Stimulated activated CD4-positive, alpha-beta T cell treated with anti-CD3 and anti-CD28 coated beads, Interleukin-1b, Interleukin-23, amount 100 ng/mL, for 1 hour (primary cell): ENCODE measurements at places on chromosomes 1 and 21.
A peak's percentile ranks its signal among the peaks of the same experiment; 100 is the strongest.

GRCh38 chr1:180939073-180939710, 26.5 kb downstream of the KIAA1614 start:
- DNase-seq: no peak

DNA sequence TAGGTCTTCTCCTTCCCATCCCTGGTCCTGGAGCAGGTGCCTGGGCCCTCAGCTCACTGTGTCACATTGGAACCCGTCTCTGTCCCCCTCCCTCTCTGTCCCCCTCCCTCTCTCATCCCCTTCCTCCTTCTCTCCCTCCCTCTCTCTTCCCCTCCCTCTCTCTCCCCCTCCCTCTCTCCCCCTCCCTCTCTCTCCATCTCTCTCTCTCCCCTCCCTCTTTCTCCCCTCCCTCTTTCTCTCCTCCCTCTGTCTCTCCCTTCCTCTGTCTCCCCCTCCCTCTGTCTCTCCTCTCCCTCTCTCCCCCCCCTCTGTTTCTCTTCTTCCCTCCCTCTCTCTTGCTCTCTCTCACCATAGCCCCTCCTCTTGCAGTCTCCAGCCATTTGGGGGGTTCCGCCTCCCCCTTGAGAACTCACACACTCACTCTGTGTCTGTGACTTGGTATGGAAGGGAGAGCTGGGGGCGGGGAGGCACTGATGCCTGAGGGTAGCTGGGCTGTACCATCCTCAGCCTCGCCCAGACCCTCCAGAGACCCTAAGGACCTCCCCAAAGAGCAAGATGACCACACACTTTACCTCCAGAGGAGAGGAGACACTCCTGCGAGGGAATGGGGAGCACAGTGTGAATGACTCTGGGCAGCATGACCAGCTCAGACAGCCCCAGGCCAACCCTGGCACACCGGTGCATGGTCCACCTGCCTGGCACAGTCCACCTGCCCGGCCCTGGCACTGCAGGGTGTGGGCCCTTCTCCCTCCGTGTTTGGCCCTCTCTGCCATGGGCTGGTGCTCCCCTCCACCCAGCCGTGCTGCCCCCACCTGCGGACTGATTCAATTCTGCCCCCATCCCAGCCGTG, 102.8 kb upstream of the ARHGEF16 start:
- DNase-seq: no peak

DNA sequence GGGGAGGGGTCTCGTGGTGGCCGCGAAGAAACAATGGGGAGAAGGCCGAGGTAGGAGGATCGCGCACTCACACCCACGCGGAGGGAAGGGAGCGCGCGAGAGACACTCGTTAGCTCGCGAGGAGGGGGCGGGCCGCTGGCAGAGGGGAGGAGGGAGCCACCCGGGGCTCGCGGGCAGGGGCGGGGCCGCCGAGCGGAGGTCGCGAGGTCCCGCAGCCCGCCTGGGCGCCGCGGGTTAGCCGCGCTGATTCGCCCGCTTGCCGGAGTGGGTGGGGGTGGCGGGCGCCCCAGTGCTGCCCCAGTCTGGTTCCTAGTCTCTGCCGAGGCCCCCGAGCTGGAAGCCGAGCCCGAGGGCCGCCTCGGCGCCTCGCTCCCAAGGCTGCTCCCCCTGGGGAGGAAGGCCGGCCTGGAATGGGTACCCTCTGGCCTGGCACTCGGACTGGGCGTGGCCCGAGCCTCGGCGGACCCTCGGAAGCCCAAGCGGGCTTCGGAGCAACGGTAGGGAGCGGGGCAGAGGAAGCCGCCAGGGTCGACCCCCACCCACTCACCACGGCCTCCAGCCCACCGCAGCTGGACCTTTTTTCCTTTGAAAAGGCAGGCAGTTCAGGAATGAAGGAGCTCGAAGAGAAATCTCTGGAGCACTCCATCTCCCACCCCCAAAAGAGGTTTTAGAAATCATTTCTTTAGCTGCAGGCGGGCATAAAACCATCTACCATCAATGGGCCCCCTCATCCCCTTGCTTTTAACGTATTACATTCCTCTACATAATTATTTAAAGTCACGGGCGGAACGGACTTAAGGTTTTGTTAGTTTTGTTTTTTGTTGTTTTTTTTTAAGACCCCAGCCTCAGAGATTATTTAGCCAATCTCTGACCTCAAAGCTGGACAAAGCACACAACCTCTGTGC, 722 bp upstream of the TUT4 start:
- peak; percentile 74 for DNase-seq

- DNase-seq: no peak
These were observed 7.5 kb downstream of the SLX9 start for GRCh38 chr21:44947111-44947929.

DNA sequence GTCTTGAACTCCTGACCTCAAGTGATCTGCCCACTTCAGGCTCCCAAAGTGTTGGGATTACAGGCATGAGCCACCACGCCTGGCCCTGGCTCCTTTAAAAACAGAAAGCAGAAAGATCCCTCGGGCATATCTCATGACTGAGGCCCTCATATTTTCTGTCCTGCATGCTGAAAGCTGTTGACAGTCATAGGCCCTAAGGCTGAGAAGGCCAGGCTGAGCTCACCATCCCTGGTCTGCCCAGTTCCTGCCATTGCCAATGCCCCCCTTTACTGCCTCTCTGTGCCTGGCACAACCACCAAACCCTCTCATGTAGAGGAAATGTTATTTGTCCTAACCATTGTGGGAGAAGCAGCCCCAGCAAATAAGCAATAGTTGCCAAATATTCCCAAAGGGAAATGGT, 12.7 kb downstream of the CD34 start:
- DNase-seq: no peak

DNA sequence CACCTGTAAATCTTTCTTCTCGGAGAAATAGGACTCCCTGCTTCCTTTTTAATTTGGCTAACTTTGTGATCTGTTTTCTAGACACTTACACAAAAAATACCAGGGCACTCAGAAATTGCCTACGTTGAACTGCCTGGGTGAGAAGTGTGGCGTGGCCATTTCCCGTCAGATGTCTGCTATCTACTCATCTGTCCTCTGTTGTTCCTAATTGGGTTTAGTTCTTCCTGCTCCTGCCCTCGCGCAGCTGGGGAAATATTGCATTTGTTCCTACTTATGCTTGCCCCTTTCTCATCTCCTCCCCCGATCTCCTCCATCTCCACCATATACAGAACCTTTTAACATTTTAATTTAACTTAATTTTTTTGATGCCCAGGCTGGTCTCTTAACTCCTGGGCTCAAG, 55.1 kb downstream of the CD58 start:
- no peak for DNase-seq

GRCh38 chr1:55172272-55172671, 42.9 kb downstream of the USP24 start:
- no peak for DNase-seq

GRCh38 chr1:9128166-9128519, 759 bp downstream of the GPR157 start:
- no peak for DNase-seq

- DNase-seq: no peak
These were observed 27.8 kb downstream of the SDC3 start for GRCh38 chr1:30880678-30881318.

DNA sequence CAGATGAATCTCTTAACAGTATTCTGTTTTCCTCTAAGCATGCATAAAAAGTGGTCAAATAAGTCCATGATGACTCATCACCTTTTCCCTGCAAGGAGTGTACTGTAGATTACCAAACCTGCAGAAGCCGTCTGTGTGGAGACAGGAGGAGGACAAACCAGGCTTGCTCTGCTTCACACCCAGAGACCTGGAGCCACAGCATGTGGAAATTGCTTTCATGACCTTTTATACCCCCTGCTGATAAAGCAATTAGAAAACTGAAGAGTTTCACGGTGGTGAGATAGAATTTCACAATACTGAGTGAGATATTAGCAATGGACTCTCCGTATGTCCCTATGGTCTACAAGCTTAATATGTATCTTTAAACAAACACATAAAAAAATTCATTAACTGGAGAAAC, 9.4 kb downstream of the CORT start:
- no peak for DNase-seq

- no peak for DNase-seq
These were observed 36.8 kb downstream of the EVI5 start for GRCh38 chr1:92748138-92748537.

DNA sequence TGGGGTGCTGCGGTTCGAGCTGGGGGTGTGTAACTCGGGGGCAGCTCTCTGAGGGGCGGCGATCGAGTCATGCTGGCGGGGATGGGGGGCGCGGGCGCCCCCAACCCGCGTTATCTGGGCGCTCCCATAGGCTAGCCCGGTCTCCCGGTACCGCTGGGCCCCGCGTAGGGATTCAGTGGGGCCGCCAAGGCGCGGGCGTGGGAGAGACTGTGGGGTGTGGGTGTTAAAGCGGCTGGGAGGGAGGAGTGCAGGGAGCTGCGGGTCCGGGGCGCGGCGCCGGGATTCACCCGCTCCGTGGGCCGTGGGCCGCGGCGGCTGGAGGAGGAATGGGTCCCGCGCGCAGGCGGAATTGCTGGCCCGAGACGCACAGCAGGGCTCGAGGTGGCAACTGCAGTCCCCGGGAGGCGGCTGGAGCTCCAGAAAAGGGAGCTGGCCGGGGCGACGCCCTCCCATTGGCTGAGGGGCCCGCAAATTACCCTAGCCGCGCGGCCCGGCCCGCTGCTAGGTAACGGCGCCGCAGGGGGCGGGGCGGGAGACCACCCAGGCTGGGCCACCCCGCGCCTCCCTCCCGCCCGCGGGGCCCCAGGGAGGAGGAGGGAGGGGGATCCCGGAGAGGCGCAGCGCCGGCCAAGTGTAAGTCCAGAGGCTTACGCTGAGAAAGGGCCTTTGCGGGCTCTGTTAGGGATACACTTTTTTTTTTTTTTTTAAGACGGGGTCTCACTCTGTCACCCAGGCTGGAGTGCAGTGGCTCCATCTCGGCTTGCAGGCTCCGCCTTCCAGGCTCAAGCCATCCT, at the start of gene PTCH2:
Gene PTCH2 (minus strand): TSS at position 392 of the 794 bp plus-strand sequence. CDS start 321 bp downstream, at position 71.
- DNase-seq: no peak

DNA sequence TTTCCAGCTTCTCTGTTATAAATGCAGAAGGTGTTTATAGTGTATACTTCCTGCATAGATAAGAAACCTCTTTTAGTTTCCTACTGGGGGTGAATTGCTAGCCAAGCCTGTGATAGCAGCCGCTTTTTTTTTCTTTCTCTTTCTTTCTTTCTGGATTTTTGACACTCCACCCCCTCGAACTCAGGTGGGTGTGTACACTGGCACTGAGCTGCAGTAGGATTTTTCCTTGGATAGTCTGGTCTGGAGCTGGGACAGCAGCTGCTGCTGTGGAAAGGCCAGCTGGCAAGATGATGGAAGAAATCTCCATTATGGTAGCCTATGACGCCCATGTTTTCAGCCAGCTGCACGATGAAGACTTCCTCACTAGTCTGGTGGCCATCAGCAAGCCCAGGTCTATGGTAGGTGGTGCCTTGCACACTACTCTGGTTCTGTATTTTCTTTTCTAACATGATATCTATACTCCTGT, 122.5 kb upstream of the CACYBP start:
- no peak for DNase-seq

DNA sequence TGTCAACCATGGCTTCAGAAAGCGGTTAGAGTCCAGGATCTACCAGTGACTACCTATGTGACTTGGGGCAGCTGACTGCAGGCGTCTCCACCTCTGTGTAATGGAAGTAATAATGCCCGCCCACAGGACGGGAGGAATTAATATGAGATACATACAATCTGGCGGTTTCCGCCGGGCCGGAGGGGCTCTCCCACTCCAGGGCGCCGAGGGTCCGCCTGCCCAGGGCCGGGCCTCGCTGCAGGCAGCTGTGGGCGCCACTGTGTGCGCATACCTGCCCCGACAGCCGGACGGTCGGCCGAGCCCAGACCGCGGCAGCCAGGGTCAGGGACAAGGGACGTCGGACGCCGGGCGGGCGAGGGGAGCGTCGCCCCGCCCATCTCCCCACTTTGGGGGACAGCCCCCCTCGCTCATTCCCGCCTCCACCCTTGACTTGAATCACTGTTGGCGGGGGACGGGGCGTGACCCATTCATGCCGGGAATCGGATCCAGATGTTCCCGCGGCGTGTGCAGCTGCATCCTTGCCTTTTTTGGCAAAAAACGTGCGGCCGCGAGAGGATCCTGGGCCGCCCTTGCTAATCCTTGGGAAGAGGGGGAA, 6.0 kb upstream of the SF3A3 start:
- DNase-seq: no peak

DNA sequence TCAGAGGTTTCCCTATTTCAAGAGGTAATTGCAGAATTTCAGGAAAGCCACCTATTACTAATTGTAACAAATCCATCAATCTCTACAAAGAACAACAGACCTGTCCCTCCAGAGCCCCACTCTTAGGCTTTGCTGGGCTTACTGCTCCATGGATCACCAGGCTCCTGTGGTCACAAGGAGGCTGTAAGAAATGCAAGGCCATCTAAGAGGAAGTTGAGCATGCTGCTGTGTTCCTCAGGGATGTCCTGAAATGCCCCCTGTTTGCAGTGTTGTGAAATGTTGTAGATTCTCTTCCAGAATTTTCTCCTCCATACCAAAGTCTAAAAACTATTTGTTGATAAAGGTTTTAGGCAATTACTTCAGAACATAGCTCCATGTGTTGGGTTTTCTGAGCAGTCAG, 24.4 kb upstream of the DUSP23 start:
- no peak for DNase-seq

DNA sequence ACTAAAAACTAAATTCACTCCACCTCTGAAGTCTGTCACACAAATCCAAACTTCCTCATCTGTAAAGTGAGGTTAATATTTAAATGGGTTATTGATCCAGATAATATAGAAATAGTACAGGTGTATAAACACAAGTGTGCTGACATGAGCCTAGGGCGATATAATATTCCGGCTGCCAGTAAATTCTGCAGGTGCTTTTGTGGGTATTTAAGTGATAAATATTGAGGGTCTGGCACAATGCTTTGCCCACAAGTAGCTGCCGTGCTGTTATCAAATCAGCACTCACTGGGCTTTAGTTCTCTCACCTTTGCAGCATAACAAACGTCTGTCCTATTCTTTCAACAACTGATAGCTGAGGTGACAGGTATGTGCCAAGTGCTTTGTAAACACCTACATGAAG, 7.6 kb downstream of the PABPC4 start:
- no peak for DNase-seq

DNA sequence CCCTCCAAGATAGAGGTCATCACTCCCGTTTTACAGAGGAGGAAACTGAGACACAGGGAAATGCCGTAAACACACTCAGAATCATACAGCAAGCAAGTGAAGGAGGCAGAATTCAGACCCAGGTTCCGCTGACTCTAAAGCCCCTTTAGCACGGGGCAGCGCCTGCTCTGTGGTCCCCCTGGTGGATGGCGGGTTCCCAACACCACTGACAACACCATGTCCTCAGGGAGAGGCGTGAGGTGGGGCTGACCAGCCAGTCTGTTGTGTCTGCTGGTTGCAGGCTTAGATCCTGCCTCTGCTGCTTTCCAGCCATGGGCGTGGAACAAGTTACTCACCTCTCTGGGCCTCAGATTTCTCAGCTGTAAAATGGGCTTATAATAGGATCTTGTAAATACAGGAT, 617.3 kb downstream of the MATN1 start:
- no peak for DNase-seq
